Suprapubic skin (tissue), 4 donors: ENCODE measurements at places on chromosomes 1 and 21.

DNA sequence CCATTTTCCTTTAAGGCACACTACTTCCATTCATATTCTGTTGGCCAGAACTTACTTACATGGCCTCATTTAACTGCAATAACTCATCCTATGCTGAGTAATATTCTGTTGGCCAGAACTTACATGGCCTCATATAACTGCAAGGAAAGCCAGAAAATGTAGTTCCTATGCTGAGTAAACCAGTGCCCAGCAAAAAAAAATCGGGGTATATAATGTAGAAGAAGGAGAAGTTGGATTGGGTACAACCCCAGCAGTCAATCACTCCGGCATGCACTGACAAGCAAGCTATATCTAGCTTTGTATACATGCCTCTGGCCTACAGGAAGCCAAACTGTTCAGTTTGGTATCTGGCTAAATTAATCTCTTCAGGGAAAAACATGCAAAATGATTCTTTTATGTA lies 39.4 kb upstream of the PPIH start:
- no peak for DNase-seq

DNA sequence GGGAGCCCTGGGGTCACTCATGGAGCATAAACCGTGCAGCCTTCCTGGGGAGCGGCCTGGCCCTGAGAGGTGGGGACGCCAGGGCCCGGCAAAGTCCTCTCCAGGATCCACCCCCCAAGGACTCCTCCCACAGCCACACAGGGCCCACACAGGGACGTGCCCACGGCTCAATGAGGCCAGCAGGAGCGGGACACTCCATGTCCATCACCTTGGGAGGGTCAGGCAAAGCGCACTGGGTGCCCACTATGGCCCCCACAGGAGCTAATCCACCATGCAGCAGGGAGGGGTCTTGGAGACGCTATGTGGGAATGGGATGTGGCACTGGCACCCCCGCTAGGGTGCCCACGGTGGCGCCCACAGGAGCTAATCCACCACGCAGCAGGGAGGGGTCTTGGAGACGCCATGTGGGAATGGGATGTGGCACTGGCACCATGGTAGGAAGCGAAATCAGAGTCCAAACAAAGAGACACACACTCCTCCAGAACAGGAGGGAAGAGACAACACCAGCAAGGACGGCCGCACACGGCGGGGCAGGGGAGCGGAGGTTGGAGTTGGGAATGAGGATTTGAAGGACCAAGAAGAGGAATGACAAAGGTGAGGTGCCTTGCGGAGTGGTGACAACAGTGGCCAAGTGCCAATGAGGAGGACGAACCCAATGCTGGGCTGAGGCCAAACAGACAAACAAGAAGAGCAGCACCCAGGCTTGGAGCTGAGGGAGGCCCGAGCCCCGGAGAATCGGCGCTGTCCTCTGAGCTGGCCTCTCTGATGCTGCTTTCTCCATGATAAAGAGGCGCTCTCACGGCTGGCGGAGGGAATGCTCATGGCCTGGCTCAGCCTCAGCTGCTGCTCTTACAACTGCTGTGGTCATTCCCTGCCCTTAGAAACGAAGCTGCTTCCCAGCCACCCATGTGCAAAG lies 18.1 kb upstream of the SLC19A1 start:
- peak; percentile 65 for DNase-seq

- no peak for DNase-seq
These were observed 50.2 kb upstream of the TNR start for GRCh38 chr1:175793617-175794016.

- DNase-seq = no peak
These were observed 31.2 kb upstream of the F3 start for GRCh38 chr1:94572780-94573179.

- no peak for DNase-seq
These were observed 61.8 kb downstream of the DISP3 start for GRCh38 chr1:11540773-11541160.

DNA sequence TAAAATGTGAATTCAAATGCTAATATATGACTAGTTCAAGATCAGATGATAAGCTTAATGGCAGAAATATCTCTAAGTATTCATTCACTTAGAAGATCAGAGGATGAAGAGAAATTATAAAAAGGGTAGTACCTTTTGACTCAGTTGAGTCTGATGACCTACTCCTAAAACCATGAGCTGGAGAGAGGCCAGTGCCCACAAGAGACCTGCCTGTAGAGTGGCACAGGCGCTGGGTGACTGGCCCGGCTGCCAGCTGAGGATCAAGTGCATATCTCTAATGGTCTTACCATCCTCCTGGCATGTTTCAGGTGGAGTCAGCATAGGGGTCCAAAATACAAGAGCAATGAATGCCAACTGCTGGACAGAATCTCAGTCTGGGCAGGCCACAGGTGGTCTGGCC lies 14.1 kb downstream of the DDAH1 start:
- DNase-seq = no peak

DNA sequence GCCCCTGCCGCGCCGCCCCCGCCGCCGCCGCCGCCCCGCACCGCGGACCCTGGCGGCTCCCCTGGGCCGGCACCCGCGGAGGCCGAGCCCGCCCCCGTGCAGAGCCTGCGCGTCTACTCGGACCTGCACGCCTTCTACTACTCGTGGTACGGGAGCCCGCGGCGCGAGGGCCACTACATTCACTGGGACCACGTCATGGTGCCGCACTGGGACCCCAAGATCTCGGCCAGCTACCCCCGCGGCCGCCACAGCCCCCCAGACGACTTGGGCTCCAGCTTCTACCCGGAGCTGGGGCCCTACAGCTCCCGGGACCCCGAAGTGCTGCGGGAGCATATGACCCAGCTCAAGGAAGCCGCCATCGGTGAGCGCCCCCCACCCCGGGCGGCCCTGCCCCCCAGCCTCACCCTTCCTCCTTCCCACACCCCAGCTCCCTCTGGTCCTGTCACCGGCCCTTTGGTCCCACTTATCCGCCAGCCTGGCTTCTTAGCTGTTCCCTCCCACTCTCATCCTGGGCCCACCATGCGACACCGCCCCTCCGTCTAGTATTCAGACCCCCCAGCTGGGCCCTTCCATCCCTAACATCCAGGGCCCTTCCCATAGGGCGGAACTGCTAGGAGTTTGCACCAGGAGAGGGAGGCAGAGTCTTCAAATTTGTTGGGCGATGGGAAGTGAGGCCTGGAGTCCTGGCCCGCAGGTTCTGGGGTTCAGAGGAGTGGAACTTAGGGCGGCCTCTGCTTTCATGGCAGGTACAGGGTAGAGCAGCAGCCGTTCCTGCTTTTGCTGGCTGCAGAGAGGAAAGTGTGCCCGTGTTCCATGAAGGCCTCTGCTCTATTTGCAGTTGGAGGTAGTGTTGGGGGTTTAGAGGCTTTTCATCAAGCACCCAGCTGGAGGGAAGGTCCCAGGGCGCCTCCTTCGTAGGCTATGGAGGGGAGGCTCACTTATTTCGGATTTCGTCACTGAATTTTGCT lies 1.0 kb downstream of the MANEAL start:
- no peak for DNase-seq

GRCh38 chr1:147208619-147209018 lies 16.5 kb downstream of the FMO5 start:
- DNase-seq = no peak

DNA sequence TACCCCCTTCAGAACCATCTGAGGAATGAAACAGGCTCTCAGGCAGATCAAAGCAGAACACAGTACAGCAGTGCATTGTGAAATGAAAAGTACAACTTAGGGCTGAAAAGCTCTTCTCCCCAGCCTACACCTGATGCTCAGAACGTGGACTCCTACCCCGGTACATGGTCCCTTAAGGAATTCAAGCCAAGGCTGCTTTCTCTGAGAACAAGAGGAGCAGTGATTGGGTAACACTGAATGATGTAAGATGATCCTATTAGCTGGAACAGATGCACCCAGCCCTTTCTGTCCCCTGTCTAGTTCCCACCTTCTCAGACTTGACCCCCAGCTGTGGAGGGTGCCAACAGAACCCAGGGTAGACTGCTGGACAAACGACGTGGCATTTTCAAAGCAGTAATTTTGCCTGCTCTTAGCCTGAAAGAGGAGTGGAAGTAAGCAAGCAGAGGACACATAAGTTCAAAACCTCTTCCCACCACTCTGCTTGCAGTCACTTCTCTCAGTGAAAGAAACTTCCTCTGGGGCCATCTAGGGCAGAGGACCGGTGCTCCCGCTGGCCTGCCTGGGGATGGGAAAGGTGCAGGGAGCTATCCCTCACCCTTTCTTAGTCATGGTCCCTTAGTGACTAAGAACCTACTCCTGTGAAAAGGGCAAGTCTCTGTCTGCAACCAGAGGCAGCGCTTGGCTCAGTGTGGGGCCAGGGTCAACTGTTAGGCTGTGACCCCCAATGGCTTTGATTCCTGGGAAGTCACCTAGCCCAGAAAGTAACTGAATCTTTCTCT lies 72.7 kb downstream of the TRABD2B start:
- DNase-seq = no peak

- no peak for DNase-seq
These were observed 4.0 kb downstream of the CLIC4 start for GRCh38 chr1:24749252-24749651.

- DNase-seq = no peak
These were observed 65.7 kb downstream of the NENF start for GRCh38 chr1:212498283-212499040.

- DNase-seq = no peak
These were observed 276.0 kb downstream of the MRPL39 start for GRCh38 chr21:25331286-25331685.

DNA sequence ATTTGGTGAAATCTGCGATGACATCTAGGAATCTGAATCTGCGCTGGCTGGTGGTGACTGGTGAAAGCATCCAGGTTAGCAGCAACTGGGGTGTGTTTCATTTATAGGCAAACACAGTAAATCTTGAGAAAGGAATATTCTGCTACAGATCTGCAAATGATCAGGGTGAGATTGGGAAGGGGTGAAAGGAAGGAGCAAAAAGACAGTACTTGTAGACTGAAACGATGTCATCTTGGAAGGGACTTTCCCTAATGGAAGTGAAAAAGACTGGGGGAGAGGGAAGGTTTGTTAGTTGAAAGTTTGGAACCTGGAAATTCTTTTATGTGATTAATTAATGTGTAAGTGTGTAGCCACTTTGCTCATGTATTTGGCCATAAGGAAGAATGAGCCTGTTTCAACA lies 228.3 kb downstream of the FMN2 start:
- DNase-seq = no peak

DNA sequence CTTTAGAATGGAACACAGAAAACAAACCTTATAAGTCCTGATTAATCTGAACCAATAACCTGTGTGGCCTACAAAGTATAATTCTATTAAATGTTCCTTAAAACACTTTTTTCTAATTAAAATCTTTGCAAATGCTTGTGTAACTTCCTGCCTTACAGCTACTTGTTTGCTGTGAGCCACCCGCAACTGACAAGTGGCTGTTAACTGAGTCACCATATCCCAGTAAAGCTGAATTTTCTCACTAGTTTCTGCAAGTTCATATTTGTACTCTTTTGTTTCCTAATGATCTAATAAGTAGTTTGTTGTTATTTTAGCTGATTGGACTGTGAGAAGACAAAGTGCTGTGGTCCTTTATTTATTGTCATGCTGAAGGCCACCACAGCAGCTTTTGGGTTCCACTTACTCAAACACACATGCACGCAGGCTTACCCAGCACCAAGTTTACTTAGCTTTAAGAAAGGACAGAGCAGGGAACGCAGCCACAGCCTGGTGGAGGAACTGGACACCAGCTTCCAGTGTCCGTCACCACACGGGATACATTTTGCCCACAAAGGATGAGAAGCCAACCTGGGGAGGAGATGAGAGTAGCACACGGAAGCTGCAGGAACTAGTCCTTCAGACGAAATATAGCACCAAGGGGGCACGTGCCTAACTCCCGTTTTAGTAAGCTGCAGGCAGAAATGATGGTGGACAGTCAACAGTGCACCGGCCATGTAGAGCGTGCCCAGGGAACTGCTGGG lies 47.8 kb downstream of the LCA5L start:
- no peak for DNase-seq

GRCh38 chr1:13723810-13724209 lies 23.8 kb downstream of the PRDM2 start:
- no peak for DNase-seq

DNA sequence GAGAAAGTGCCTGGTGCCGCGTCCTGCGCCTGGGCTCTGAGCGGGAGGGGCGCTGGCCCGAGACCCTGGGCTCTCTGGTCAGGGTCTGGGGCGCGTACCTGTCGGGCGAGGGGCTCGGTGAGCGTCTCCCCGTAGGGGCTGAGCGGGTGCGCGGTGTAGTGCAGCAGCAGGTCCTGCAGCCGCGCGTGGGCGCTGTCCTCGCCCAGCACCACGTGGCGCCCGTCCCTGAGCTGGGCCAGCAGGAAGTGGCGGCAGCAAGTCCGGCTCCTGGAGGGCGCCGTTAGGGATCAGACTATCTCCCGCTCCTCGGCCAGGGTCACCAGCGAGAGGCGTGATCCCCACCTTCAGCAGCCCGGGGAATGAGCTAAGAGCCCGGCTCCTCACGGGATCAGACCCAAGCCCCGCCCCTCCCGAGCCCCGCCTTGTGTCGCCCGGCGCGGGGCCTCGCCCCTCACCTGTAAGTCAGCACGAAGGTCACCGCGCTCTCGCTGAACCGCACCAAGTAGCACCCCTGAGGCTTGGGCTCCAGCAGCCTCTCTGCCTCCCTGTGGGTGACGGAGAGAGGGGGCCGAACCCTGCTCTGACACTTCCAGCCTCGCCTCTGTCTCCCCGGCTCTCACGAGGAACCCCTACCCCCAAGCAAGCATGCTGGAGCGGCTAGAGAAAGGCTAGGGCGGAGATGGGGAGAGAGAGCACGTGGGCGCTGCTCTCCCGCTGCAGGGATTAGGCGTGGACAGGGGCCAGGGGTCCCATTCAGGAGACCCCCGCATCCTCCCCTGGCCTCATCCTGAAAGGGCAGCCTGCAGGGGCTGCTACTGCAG lies 2.7 kb downstream of the SH2D2A start:
- DNase-seq = no peak

DNA sequence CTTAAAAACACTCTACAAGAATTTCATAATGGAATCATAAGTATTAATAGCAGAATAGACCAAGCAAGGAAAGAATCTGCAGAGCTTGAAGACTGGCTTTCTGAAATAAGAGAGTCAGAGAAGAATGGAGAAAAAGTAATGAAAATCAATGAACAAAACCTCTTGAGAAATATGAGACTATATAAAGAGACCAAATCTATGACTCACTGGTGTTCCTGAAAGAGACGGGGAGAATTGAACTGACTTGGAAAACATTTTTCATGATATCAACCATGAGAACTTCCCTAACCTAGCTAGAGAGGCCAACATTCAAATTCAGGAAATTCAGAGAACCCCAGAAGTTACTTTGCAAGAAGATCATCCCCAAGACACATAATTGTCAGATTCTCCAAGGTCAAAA lies 85.6 kb downstream of the GDAP2 start:
- DNase-seq = no peak

- DNase-seq = peak; percentile 77
These were observed 513 bp downstream of the PBX1 start for GRCh38 chr1:164559342-164560051.

- peak; percentile 56 for DNase-seq
These were observed 55.7 kb downstream of the WNT9A start for GRCh38 chr1:227891955-227892488.
